ENCODE measurements at places on chromosomes 4 and X. TPM values are rescaled to one million over a fixed set of nuclear protein-coding genes. Genes with fewer than 3 reads are reported as not detected.

IRF2 gene
- total RNA-seq = 15.4 TPM

GRCh38 chr4:152540293-152540674 is 4.4 kb upstream of the FBXW7 start:
- no peak for DNase-seq

DNA sequence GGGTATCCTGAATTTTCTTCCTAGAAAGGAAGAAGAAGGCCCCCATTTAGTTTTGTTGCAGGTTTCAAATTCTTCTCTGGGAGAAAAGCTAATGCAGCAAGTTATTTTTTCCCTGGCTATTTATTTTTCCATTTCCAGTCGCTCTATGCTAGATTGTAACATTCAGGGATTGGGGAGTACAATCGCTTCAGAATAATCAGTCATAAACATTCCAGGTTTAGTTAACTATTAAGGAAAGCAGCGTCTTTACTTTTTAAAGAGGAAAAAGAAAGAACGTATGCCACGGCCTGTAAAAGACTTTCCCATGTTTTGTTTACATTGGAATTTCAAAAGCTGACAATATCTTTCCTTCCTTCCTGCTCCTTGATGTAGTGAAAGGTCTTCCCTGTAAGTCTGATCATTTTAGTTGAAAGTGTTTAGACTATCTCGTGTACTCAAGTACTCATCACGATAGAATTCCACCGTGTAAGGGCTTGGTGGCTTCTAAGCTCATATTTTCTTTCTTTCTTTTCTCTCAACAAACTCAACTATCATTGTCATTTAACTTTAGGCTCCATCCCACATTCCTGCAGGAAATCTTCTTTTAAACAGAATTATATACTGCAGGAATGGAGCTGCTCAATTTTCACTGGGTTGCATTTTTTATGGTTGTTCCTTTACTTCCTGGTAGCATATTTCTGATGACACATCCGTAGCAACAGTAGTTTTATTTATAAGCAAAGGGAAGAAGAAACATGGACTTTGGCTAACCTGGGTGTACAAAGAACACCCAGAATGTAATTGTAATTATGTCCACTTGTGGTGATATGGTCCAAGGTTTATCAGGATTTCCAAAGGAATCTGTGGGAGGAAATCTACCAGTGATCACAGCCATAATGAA is 213.1 kb upstream of the FAT1 start:
- DNase-seq = peak; percentile 82

NEUROG2 gene
- total RNA-seq = not detected

DNA sequence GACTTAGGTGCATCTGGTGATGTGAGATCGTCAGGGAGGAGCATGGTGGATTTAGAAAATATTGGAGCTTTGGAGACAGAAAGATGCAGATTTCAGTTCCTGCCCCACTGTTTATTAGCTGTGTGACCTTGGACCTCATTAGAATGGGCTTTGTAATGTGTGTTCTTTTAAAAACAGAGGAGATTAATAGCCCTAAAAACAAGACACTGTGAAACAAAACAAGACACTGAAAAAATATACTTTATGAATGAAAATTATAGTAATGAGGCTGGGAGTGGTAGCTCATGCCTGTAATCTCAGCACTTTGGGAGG is 79.5 kb downstream of the EVC start:
- no peak for DNase-seq

DNA sequence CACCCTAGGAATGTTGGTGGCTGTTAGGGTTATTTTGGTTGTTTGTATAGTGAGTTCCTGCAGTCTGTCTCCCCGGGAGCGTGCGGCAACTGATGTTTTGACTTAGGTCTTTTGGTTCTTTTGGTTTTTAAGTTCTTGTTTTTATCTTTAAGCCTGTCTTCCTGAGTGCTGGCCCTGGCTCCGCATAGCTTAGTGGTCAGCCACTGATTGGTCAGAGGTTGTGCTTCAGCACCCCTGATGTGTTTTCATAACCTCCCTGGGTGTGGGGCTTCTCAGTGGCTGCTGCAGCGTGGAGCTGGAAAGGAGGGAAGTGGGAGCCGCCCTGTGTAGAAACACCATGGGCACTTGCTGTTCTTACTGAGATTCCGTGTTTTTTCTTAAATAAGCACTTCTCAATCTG is 5.1 kb downstream of the PIGG start:
- no peak for DNase-seq

GRCh38 chr4:6561173-6561516 is 13.8 kb upstream of the MAN2B2 start:
- peak; percentile 31 for DNase-seq

GRCh38 chr4:3349116-3349515 is 56.3 kb downstream of the RGS12 start:
- no peak for DNase-seq

DNA sequence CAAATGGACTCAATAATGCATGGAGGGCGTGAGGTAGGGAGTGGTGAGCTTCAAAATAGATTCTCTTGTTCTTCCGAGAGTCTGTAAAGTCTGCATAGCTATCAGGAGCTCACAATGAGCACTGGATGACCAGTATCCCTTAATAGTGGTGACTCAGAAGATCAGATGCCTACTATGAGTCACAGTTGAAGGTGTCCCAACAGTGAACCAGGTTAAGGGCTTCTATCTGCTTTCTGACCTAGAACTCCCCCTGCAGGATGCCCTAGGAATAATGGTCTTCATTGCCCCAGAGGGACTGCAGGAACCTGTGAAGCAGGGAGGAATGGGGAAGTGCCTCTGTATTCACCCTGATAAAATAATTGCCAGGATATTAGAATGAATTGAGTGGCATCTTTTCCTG is 22.1 kb downstream of the DGKK start:
- DNase-seq = peak; percentile 22

GRCh38 chrX:48942895-48943294 is 14.5 kb downstream of the OTUD5 start:
- no peak for DNase-seq

DNA sequence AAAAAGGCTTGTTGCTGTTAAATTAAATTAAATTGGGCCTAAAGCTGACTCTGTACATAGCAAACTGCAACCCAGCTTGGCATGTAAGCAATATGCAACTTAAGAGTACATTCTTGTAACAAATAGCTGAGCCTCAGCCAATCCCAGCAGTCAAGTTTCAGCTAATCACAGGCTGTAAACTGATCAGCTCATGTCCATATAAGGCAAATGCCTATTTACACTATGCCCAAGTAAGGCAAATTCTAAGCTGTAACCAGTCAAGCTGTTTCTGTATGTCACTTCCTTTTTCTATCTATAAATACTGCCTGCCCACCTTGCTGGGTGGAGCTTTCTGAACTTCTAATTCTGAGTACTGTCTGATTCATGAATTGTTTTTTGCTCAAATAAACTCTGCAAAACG is 429.1 kb upstream of the FTHL17 start:
- no peak for DNase-seq

GRCh38 chr4:17500574-17500973 is 11.3 kb downstream of the QDPR start:
- DNase-seq = no peak

GRCh38 chr4:125736057-125736456 is 421.3 kb downstream of the FAT4 start:
- DNase-seq = peak; percentile 75

GRCh38 chr4:104549736-104550135 is 55.0 kb upstream of the CXXC4 start:
- DNase-seq = no peak

CLGN gene
- 0.63 TPM for total RNA-seq

- DNase-seq = no peak
These were observed 790.9 kb downstream of the PDHA2 start for GRCh38 chr4:96630839-96631238.

DNA sequence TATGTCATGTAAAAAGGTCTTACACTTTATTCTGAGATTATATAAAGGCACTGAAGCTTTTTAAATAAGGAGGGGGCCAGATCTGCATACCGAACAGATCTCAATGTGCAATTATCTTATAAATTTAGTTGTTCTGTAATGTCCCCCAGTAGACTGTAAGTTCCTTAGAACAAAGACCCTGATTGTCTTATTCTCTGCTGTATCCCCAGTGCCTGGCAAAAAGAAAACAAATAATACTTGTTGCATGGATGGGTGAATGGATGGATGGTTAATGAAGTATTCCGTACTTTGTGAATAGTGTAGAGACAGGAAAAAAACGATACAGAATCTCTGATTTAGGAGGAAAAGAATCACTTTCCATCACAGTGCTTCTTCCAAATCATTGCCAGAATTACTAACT is 141.5 kb downstream of the CHM start:
- no peak for DNase-seq

- peak; percentile 36 for DNase-seq
These were observed 50.9 kb downstream of the IDS start for GRCh38 chrX:149453906-149454822.

DNA sequence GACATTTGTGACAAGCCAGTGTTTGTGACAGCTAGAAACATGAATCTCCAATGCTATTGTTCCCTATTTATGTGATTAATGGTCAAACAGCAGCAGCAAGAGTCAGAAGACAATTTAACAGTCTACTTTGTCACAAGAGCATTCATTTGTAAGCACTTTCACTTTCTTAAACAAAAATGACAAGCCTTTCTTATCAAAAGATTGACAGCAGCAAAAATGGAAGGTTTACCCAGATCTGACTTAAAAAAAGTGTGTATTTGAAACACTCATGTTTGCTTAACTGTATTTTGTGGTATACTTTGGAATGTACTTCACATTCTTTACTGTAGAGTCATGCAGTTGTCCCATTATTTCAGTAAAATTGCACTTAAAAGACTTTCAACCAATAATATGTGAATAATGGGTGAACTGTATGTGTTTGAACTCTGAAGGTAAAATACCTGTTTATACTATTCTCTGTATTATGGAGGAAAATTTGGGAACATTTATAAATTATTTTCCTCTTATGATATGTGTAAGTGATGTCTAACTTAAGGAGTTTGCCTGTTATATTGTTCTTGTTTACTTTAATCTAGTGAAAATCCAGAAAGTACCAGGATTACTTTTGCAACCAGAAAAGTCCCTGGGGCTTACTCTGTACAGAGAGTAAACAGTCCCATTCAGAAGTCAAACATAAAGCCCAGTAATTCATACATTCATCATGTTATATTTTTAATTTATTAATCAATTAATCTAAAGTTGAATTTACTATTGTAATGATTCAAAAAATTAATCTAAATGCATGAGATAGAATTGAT is 314.9 kb upstream of the TRAM1L1 start:
- DNase-seq = peak; percentile 7

- peak; percentile 19 for DNase-seq
These were observed 51.0 kb downstream of the DHX15 start for GRCh38 chr4:24533364-24533763.

DNA sequence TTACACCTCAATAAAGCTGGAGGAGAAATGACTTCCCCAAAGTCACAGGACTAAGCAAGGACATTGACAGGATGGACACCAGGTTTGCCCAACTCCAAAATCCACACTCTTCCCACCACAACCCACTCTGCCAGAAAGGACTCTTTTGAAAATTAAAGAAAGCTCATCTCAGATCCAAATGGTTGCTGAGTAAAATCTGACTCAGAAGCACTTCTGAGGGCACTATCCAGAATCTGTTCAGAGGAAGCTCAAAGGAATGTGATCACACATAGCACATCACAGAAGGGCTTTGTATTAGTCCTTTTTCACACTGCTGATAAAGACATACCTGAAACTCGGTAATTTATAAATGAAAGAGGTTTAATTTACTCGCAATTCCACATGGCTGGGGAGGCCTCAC is 155.5 kb downstream of the RAB28 start:
- DNase-seq = peak; percentile 78

GRCh38 chr4:182835006-182835740 is 82.0 kb downstream of the DCTD start:
- no peak for DNase-seq

GRCh38 chr4:116585246-116585645 is 500.1 kb downstream of the TRAM1L1 start:
- DNase-seq = no peak

DNA sequence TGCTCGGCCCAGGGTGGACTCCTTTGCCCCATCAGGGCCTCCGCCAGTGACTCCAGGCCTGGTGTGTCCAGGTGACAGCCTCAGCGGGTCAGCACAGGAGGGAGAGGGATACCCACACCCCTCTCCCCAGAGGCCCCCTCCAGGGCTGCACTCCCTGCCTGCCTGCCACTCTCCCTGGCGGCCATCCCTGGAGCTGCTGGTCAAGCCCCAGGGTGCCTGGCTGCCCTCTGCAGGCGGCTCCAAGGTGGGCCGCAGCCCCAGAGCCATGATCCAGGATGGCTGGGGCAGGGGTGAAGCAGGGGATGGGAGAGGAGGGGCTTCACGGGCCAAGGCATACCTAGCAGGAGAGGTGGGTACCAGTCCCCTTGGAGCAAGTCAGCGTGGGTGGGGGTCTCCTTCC is 3.8 kb downstream of the FGFRL1 start:
- DNase-seq = no peak

DNA sequence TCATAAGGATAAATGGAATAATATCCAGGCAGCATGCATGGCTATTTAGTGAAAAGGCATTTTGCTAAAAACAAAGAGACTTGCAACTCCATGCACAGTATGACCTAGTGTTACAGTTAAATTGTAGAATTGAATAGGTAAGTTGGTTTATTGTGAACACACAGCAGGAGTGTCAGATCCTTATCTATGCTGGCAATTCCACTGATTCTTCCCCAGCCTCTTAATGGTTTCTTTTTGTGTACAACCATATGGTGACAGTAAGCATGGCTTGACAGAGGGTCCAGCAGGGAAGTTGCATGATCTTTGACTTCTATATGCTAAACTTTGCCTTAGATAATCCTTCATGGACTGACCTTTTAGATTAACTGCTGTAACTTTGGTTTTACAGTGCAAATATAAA is 936.6 kb upstream of the EPHA5 start:
- no peak for DNase-seq

AGA gene
- 60.2 TPM for total RNA-seq

DNA sequence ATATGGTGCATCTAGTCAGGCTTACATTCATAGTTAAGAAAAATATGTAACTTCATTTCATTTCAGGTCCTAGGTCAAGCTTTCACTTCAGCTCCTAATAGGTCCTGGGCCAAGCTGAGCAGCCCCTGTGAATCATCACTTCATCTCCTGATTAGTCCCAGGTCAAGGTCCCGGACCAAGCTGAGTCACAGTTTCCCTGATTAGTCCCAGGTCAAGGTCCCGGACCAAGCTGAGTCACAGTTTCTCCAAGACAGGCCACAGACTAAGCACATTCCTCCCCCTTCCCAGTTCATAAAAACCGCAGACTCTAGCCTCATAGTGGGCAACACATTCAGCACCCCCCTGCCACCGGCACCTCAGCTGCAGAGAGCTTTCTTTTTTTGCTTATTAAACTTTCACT is 1331.8 kb downstream of the PCDH19 start:
- DNase-seq = no peak

All from GM23248 (cell line).